Left lobe of liver (tissue), 2 donors: ENCODE measurements at places on chromosomes 2 and 18. TPM values are rescaled to one million over a fixed set of nuclear protein-coding genes. Genes with fewer than 3 reads are reported as not detected.

The AFF3 gene
- total RNA-seq, result 2.3 TPM

The MYO3B gene
- not detected for total RNA-seq

- no peak for DNase-seq
Measured at GRCh38 chr2:78024996-78025395, 502.8 kb upstream of the LRRTM4 start.

The RAD51AP2 gene
- total RNA-seq, result 0.30 TPM

The FAM124B gene
- total RNA-seq, result 2.1 TPM

DNA sequence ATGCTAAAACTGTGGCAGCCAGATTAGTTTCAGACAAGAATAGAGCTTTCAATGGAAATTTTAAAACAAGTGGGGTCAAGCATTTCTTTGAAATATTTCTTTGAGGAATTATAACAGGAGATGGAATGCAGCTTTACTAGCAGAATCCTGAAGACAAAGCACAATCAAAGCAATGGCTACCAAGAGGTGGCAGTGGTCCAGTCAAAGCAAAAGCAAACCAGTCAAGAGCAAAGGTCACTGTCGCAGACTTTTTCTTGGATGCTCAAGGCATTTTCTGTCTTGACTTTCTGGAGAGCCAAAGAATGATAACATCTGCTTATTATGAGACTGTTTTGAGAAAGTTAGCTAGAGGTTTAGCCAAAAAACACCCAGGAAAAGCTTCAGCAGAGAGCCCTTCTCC is 351.2 kb upstream of the DLGAP1 start:
- DNase-seq, result no peak

The COL5A2 gene
- 6.1 TPM for total RNA-seq
